ENCODE measurements at places on chromosomes 7 and 10. TPM values are rescaled to one million over a fixed set of nuclear protein-coding genes. Genes with fewer than 3 reads are reported as not detected.

Gene DYDC1
- total RNA-seq, result not detected

Gene CALML3
- total RNA-seq, result not detected

Gene SFMBT2
- 12.5 TPM for total RNA-seq

Gene DNAH11
- under 0.01 TPM for total RNA-seq

Gene FGL2
- 32.4 TPM for total RNA-seq

Gene SKIDA1
- total RNA-seq, result 2.1 TPM

Gene CACNB2
- total RNA-seq, result 4.2 TPM

Gene CALHM3
- not detected for total RNA-seq

Gene ZNF467
- total RNA-seq, result 2.1 TPM

Gene NPC1L1
- not detected for total RNA-seq

Gene MMD2
- total RNA-seq, result not detected

Gene ELN
- 107 TPM for total RNA-seq

Gene EXOSC1
- 27.1 TPM for total RNA-seq

Gene MCM10
- 4.2 TPM for total RNA-seq

Gene VPS37D
- 3.1 TPM for total RNA-seq

Gene TMEM236
- under 0.01 TPM for total RNA-seq

Gene NPTX2
- 3.1 TPM for total RNA-seq

Gene C10orf67
- under 0.01 TPM for total RNA-seq

Gene FAM25G
- not detected for total RNA-seq

Gene MYO1G
- total RNA-seq, result 1.6 TPM

Gene COG5
- 21.4 TPM for total RNA-seq

Gene TLX1
- total RNA-seq, result not detected

Gene MYL10
- total RNA-seq, result 8.4 TPM

Gene GPR15LG
- not detected for total RNA-seq

Gene EBF3
- 33.4 TPM for total RNA-seq

Gene GHRHR
- total RNA-seq, result not detected

Gene RTKN2
- 2.1 TPM for total RNA-seq

Gene ZNF425
- 5.2 TPM for total RNA-seq

Gene PPP1R17
- not detected for total RNA-seq

Gene TEX47
- total RNA-seq, result not detected

Gene HOGA1
- total RNA-seq, result 1.6 TPM

Gene HOXA10
- 13.6 TPM for total RNA-seq

Gene MKI67
- total RNA-seq, result 6.3 TPM

Gene CTAGE4
- not detected for total RNA-seq

Gene BRAF
- 38.6 TPM for total RNA-seq

Gene PRRT4
- 6.8 TPM for total RNA-seq

Gene ARL3
- total RNA-seq, result 5.2 TPM

Gene COPS6
- 57.4 TPM for total RNA-seq
